ENCODE measurements at places on chromosomes 4 and X.

DNA sequence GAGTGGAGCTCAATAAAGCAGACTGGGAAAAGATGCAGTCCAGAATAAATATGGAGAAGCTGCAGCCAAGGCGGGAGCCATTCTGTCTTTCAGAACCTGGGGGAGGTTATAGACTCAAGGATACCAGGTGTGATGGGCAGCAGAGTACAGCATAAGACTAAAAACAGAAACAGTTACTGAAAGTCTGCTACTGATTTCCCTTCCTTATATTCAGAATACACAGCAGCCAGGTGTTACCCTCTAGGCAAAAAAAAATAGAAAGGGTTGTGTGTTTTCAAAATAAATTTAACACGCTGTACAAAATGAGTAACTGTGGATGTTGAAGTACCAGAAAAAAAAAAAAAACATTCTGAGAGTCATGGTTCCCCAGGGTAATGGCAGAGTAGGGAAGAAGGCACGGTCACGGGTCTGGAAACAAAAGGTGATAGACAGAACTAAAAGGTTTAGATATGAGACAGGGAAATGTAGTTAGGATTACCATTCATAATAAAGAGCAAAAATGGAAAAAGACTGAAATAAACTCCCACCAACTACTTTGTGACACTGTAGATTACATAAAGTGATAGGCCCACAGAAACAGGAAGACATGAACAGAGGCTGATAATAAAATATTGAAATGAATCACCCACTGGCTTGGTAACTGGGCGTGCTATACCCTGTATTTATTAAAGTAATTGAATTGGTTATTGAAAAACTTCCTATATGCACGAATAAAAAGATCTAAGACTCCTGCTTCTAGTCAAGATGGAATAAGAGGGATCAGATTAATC, 10.8 kb upstream of the HHIP start:
- no peak for DNase-seq

DNA sequence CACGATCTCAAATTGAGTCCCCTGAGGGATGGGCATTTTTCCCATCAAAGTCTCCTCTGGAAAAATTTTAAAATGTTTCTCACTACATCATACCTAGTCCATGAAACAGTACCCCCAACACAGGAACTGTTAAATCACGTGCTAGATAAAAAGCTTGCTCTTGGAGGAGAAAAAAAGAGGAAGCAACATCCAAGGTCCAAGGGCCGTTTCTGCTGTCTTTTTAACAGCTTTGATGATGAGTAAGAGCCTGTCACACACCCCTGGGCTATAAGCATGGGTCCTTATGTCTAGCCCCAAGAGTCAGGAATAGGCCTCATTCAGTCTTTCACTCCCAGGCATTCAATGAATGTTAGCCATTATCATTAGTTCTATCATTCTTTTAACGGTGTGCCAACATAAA, 128.9 kb downstream of the SH3KBP1 start:
- DNase-seq: no peak

DNA sequence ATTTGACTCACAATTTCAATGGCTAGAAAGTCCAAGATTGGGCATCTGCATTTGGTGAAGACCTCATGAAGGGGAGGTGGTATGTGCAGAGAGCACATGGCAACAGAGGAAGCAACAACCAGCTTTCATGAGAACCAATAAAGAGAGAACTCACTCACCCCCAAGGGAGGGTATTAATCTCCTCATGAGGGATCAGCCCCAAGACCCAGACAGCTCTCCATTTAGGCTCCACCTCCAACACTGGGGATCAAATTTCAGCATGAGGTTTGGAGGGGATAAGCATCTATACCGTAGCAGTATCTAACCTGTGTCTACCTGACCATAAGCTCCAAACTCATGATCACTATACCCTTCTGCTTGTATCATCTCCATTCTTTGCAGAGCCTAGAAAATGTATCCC, 9.3 kb upstream of the TBC1D19 start:
- DNase-seq: no peak

DNA sequence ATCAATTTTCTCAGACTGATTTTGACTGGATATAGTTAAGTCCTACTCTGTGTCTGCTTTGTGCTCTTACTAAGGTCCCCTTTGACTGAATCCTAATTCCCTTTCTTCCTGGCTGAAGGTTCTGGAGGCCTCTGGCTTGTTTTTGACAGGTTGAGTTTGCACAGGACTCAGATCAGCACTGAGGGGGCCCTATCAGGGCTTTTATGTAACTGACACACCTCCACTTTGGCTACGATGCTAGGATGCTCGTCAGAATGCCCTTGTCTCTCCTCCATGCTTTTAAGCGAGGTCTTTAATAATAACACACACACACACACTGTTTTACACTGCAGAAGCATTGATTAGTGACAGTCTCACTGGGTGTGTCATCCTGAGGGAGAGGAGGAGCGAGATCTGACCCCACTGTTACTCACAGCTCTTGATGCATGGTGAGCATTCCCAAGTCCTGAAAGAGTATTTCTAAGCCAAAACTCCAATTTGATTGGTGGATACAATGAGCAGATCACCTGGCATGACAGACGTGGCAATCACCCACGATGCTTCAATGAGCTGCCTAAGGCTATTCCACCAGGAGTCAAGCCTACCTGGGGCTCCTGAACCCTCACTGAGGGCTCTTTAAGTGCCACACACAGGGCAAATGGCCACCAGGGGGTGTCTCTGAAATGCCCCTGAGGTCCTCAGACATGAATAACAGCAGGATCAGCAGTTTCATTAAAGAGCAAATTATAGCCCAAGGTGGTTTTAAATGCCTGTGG, 130.4 kb upstream of the CPEB2 start:
- no peak for DNase-seq

GRCh38 chr4:112857461-112857860, 192.0 kb upstream of the ANK2 start:
- no peak for DNase-seq

- DNase-seq: no peak
Measured at GRCh38 chrX:76428243-76429130, 977 bp downstream of the MAGEE1 start.

- DNase-seq: no peak
Measured at GRCh38 chr4:181845617-181846016, 397.6 kb upstream of the TENM3 start.

GRCh38 chr4:177190995-177191580, 118.6 kb upstream of the NEIL3 start:
- DNase-seq: no peak

DNA sequence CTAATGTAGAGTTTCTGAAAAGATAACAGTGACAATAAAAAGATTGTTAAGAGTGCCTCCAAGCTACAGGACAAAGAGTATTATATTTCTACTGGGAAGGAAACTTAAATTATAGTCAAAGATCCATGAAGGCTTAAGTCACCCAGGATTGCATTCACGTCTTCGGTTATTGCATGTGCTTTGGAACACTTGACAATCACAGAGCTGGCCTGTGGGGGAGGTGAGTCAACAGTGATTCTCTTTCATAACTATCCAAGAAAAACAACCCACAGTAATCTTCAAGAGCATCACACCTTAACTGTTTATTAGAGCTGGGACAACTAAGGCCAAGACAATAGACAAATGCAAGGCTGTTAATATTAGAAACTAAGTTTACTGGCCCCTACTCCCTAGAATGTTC, 40.3 kb downstream of the PDGFC start:
- DNase-seq: no peak

- no peak for DNase-seq
Measured at GRCh38 chrX:29948653-29949052, 266.7 kb upstream of the MAGEB2 start.

GRCh38 chrX:15721911-15722310, 16.2 kb upstream of the CA5B start:
- no peak for DNase-seq

DNA sequence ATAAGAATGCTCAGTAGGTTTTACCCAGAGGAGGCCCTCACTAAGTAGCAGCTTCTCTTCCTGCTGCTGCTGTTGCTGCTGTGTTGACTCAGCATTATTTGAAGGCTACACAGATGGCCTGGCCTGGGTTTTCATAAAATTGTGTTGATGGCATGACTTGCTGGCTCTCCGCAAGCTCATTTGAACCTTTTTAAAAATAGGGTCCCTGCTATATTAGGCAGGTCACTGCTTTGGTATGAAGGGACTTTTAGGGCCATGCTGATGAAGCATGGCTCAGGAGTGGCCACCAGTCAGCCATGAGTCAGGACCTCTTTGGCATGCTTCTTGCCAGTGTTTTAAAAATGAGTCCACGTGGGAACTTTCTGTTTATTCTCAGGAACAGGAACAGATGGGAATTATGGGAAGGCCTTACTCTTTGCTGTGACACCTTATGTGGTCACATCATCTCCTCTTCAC, 128.7 kb downstream of the MID1IP1 start:
- no peak for DNase-seq

DNA sequence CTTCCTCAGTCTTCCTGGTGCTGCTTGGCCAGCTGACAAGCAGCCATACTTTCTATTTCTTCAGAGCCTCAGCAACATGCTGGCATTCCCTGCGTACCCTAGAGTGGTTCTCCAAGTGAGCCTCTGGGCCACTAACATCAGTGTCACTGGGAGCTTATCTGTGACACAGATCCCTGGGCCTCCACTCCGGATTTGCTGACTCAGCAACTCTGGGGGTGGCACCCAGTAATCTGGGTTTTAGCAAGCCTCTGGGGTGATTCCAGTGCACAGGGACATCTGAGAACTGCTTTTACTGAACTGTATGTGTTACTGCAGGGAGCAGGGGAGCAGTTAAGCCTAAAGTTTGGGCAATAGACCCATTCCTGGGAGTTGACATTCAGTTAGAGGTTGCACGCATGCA, 28.2 kb upstream of the HMGB3 start:
- no peak for DNase-seq

GRCh38 chrX:22105231-22105630, 73.1 kb downstream of the PHEX start:
- no peak for DNase-seq

- no peak for DNase-seq
Measured at GRCh38 chr4:86775061-86775460, 74.1 kb downstream of the SLC10A6 start.

GRCh38 chr4:151000747-151001429, 14.2 kb downstream of the LRBA start:
- DNase-seq: no peak

- DNase-seq: no peak
Measured at GRCh38 chr4:114378305-114378903, 220.2 kb upstream of the UGT8 start.

- DNase-seq: no peak
Measured at GRCh38 chrX:37796310-37796709, 16.5 kb downstream of the CYBB start.
